HEK293T (cell line): ENCODE measurements at places on chromosomes 5 and 9.

DNA sequence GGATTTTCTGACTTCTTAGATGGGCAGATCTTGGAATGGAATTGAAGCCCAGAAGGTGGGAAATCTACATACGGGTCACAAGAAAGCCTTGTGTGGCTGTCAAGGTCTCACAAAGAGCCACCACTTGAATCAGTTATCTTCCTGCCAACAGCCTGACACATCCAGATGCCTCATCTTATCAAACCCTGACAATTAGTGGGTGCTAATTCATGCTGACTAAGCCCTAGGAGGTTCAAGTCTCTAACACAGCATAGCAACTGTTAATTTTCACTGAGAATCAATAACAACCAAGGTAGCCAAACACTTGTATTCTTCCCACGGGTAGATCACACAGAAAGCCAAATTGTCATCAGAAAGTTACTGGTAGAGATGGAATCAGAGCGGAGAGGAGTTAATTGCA, 222.2 kb downstream of the TMEM167A start:
- DNase-seq, result no peak

- no peak for DNase-seq
Observed at GRCh38 chr9:8234316-8234715, 434.7 kb upstream of the DMAC1 start.

DNA sequence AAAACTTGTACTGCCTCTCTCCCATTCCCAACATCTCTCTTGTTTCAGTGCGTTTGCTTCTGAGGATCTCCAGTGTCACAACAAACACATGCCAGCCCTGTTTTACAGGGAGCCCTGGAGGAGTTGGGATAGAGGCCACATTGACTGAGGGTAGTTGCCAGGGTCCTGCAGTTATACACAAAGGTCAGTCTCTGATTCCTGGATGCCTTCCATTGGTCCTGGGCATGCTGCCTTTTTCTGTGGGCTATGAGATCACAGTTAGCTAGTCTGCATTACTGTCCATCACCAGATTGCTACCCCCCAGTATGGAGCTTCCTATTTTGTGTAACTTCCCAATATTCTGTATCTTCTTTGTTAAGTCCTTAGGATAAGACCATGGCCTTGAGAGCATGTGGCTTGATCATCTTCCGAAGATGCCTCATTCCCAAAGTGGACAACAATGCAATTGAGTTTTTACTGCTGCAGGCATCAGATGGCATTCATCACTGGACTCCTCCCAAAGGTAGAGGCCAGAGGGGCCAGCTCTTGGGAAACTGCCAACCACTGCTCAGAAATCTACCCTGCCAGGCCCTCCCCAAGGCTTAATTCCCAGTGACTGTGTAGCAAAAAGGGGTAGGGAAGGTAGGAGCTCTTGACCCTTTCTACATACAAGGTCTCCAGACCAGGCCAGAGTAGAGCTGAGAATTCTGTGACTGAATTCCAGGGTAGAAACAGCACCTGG, 9.5 kb downstream of the NUDT2 start:
- no peak for DNase-seq

DNA sequence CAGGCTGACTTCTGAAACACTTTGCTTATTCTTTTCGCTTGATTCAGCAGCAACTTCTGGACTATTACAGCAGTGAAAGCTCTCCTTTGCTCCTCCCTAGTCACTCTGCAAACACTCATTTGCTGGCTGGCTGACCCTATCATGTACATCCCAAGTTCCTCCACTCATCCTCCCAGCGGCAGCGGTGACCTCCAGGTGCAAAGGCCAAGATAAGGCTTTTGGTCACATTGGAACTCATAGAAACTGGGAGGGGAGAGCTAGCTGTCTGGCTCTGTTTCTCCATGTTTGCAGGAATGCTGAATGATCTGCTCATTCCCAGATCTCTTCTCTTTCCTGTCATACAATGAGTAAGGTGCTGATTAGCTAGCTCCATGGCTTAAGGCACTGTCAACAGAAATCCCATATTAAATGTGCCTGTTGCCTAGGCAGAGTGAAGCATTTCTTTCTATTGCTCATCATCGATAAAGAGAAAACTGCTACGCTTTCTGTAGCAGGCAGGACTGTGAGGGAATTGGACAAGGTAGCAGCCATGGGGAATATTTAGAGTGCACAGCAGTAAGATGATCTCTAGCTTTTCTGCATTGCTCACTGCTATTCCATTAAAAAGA, 250.5 kb upstream of the PDE4D start:
- no peak for DNase-seq

DNA sequence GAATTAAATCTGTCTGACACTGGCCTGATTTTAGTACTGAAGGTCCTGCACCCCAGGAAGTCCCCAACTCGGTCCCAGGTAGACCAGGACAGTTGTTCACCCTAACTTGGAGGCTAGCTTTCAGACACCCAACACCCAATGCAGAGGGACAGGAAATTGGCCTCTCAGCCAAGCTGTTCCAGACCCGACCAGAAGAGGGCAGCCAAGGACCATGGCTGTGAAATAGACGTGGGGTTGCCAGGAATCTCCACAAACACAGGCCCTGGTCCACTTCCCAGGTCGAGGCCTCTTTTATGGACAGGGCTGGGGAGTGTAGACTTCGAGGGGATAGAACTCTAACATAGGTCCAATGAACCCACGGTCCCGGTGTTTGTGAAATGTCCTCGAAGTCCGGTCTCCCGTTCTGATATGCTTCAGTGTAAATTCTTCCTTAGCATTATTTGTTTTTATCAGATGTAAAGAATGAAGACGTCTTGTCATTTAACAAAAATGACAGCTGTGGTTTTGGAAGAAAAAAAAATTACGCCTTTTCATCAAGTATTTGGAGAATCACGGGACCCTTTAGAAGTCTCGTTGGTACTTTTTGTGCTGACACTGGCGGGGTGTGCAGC, 260.3 kb upstream of the ADAMTS16 start:
- DNase-seq, result peak; percentile 68

DNA sequence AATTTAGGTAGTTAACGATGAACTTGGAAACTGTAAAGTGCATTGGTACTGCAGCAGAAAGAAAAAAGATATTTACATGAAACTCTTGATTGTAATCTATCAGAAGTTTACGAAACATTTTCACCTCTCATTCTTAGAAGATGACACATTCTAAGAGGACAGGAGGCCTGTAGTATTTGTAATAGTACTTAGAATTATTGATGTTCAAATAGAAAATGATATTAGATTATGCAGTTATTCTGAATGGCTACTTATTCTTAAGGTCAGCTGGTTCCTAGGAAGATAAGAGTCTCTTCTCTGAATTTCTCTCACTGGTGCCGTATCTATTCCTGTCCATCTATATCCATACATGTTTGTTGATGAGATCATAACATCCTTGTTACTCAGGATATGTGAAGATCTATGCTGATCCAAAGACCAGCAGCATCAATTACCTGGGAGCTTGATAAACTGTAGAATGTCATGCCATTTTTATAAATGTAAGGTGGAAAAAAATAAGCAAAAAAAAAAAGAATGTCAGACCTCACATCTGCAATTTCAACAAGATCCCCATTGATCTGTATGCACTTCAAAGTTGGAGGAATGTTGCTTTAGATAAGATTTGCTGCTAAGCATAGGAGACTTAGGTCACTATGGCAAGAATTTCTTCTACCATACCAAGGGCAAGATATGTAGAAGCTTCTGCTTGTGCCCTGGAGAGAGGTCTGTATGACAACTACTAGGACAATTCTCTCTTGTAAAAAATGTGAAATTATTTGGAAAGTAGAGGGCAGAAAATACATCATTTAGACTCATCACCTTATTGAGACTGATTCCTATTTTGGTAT, 42.4 kb upstream of the RICTOR start:
- no peak for DNase-seq

DNA sequence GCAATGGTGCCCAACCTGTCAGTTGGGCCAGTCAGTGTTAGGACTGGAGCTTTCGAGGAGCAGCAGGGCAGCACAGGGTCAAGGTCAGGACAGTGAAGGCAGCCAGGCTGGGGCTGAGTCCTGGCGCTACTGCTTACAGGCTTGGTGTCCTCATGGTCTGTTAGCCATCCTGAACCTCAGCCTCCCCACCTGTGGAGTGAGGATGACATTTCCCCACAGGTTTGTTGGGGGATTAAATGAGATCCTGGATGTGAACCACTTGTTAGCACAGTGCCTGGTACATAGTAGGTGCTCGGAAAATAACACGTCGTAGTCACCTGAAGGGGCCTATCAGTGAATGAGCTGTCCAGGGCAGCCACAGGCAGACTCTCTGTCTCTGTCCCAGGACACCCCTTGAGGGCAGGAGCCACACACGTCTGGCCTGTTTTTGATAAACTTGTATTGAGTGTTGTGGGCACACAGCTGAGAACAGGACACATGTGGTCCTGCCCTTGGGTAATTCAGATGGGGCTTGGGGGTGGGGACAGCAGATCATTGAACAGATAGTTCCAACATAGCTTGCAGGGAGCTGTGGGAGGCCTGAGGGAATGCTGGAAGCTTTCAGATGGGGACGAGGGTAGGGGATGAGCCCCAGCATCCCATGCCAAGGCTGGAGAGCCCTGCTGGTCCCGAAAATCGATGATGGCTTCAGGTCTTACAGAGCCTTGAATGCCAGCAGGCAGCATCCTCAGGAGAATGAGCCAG, 69.3 kb downstream of the AMBP start:
- DNase-seq, result no peak

GRCh38 chr5:123150089-123150488, 61.0 kb downstream of the PRDM6 start:
- no peak for DNase-seq

GRCh38 chr9:124202447-124202971, 55.2 kb upstream of the NEK6 start:
- no peak for DNase-seq

DNA sequence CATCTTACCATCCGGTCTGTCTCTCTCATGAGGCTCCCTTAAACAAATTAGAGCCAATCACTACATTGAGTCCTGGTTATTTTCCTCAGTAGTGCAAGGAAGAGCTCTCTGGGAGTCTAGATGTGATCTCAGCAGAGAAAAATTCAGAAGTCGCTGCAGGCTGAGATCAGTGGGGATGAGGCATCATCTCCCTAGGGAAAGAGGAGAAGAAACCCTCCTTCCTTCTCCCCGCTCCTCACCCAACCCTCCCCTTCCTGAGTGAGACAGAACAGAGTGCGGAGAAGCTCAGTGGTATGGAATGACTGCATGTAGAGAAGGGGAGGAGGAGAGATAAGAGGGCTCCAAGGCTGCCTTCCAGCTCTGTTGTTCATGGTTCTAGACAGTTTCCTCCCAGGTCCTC, 80.5 kb downstream of the PAPPA start:
- no peak for DNase-seq

DNA sequence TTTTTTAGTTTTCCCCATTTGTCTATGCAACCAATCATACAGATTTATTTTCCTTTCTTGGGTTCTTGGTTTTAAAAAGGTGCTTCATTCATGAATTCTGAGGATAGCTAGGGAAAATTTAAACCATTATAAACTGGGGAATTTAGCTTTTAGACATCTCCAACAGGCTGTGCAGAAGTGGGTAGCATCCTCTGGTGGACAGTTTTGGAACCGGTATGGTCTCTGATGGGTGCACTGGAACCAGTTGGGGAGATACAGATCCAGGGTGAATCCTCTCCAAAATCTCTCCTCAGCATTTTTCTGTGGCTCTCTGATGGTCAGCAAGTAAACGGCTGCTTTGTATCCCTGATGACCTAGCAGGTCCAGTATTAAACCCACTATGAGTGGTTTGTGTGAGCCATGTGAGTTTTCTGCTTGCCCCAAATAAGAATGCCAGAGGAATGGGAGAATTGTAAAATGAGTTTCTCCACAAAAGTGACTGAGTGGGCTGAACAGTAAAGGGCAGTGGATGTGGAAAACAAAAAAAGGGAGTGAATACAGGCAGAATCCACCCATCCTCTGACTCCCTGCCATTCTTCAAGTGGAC, 9.1 kb upstream of the DNAJC25 start:
- DNase-seq, result peak; percentile 31

DNA sequence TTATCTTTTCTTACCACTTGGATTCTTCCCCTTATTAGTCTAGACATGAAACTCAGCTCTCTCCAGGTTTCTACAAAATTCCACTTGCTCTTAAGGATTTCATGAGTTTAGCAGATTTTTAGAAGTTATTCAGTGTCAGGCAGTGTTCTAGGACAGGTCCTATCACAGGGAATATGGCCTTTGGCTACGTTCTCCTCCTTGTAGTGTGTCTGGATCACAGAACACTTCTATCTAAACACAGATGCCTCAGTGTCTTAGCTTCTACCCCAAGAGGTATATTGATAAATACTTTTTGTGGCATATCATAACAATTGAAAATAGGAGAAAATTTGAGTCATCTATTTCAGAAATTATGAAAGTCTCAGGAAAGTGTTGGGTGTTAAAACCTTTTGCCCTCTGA, 15.6 kb downstream of the RAB3C start:
- no peak for DNase-seq
